Activated CD4-positive, alpha-beta T cell treated with anti-CD3 and anti-CD28 coated beads, Interleukin-2, Interleukin-6, amounts not matched to agents 100 ng/mL and 50 ng/mL, durations not matched to agents 16 hours and 8 hours (primary cell): ENCODE measurements at places on chromosomes 5 and 9.
A peak's percentile ranks its signal among the peaks of the same experiment; 100 is the strongest.

DNA sequence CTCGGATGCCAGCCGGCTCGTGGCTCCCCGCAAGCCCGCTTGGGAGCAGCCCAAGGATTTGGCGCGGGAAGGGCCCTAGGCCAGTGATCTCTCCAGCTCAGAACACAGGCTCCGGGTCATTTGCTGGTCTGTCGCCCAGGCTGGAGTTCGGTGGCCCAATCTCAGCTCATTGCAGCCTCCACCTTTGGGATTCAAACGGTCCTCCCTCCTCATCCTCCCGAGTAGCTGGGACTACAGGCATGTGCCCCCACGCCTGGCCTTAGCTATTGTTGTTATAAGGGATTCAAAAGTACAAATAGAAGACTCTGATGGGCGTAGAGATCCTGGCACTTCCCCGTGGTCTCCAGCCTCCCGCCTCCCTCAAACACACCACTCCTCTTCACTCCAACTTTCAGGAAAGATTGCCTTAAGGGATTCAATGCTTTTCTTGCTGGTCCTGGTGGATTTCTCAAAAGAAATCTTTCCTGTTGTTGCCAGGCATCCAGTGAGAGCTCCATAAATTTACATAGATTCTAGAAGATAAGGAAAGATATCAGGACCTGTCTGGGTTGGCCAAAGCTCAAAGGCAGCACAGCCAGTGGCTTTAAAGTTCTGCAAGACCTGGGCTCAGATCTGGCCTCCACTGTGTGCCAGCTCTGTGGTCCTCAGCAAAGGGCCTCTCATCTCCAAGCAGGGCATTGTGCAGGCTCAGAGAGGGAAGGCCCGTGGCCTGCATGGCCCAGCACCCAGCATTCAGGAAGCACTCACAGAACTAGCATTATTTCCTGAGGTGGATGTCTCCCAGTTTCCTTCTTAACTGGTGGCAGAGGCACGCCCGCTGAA, 1.0 kb downstream of the AIF1L start:
- no peak for DNase-seq

DNA sequence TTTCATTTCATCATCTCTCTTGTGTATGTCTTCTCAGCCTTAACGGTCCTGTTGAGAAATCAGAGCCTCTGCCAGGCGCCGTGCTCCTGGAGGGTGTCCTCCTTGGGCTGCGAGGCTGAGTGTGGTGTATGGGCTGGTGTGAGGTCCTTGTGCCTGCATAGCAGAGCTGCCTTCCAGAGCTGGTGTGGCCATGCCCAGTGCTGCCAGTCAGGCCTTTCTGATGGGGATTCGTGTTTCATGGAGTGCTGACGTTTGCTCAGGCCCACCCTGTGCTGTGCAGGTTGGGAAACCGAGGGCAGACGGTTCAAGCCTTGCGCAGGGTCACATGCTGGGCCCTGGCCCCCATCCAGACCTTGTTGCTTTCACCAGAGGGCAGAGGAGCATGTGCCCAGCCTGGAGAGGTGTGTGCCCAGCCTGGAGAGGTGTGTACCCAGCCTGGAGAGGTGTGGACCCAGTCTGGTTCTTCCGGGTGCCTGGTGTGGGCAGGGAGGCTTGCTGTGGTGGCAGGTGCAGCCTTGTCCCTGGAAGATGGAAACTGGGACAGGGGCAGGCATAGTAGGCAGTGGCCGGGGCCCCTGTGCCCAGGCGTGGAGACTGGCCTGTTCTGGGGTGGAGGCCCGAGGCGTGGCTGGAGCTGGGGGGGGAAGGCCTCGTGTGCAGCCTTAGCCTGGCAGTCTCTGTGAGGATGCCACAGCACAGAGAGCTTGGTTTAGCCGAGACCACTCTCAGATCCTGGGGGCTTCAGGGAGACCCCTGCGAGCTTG, 84.0 kb downstream of the RXRA start:
- no peak for DNase-seq

- DNase-seq, result peak; percentile 14
Observed at GRCh38 chr5:174903172-174903732, 178.9 kb downstream of the MSX2 start.

DNA sequence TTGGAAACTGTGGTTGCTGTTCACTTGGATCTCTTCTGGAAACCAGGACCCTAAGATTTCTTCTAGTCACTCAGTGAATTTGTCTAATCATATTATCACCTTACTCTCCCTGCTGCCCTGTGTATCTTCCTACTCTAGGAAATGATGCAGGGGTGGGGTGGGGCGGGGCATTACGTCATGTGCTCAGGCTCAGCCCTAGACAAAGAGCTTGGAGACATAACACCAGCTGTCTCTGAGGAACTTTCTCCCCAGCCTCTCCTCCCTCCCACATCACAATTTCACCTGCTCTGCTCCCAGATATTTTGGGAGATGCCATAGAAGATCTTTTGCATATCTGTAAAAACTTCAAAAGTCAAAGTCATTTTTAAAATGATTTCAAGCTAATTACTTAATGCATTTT, 470.4 kb downstream of the ZSWIM6 start:
- DNase-seq, result no peak

DNA sequence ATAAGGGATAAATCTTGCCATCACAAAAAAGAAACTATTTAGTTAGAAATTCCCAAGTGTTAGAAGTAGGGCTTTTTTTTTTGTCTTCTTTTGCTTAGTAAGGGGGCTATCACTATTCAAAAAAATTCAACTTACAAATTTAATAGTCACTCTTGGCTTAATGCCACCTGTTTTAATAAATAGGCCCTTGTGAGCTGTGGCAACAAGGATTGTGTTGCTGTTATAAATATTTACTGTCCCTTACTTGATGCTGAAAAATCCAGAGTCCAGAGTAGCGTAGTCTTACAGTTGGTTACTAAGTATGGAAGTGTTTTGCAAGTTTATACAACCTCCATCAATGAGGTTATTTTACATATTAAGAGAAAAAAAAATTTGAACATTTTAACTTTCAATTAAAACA, 21.4 kb upstream of the CEP78 start:
- no peak for DNase-seq

DNA sequence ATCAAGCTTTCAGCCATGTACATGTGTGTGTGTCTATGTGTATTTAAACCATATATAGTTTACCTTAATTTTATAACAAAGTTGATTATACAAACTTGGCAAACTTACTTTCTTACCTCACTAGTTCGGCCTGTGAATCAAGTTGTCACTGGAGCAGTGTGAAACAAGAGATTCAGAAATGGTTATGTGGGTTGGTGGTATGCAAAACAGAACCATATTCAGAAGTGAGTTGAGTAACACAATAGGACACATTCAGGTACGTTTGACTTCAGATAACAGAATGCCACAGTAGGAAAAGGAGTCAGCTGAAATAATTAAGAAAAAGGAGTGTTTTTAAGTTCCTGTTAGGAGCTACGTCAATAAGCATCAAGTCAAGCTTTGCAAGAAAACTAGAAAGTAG, 21.5 kb downstream of the XPA start:
- DNase-seq, result no peak

- DNase-seq, result no peak
Observed at GRCh38 chr5:41683181-41683580, 172.8 kb upstream of the PLCXD3 start.

GRCh38 chr5:80231693-80232092, 24.2 kb downstream of the SERINC5 start:
- no peak for DNase-seq

DNA sequence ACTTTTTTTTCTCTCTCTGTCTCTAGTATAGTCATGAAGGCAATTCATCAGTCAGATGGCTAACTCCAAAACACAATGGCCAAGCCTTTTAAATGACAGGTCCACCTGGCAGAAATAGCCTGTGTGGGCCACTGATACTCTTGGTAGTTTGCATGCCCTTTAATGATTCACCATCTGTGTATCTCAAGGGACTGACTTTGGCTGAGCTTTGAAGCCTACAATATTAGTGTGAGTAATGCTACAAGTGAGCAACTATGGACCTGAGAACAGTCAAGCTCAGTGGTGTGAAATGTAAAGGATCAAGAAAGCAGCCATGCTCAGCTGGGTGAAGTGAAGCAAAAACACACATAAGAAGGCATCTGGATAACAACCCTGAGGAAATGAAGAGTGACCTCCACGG, 506.9 kb downstream of the TLE1 start:
- no peak for DNase-seq

GRCh38 chr5:72130351-72130761, 23.1 kb downstream of the MAP1B start:
- no peak for DNase-seq

GRCh38 chr9:93024986-93025630, 33.4 kb upstream of the SUSD3 start:
- DNase-seq, result no peak

DNA sequence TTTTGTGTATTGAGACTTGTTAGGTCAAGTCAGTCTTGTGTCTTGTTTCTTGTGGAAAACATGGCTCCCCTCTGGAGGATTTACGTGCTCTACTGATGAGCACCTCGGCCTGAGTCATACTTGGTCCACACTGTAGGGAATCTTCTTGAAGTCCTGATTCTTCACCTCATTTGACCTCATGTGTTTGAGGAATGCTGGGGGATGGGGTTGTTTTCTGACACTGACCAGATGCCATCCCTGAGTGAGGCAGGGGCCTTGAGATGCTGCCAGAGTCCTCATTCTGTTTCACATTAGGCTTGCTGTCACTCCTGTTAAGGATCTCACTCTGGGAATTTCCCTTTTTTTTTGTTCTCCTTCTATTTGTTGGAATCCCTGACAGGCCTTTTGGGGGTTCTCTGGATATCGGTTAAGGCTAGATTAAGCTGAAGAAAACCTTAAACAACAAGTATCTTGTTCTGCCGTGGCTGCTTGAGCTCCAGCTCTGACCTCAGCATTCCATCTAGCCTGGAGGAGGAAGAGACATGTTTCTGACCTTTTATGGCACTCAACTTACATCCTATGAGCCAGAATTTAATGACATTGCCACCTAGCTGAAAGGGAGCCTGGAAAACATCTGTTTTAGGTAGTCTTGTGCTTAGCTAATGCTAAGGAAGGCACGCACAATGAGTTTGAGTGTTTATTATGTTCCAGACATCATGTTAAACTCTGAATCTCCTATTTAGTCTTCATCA, 20.6 kb downstream of the TCOF1 start:
- no peak for DNase-seq

- DNase-seq, result no peak
Observed at GRCh38 chr5:94689908-94690307, 71.4 kb downstream of the SLF1 start.

GRCh38 chr5:101897914-101898313, 398.2 kb downstream of the SLCO4C1 start:
- no peak for DNase-seq

- DNase-seq, result no peak
Observed at GRCh38 chr5:45533663-45534062, 162.5 kb downstream of the HCN1 start.

DNA sequence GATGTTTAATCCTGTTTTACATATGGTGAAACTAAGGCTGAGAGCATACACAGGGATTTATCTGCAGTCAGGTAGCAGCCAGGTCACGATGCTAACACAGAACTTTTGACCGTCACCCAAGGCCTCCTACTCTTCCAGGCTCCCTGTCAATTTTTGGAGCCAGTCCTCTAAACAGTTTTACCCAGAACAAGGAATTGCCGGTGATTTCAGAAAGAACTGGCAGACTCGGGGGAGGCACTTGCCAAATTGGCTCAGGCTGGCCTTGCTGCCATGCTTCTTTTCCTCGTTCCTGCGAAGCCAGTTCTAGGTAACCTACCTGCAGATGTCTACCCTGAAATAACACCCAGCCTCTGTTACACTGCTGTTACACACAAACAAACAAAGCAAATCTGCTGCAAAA, 21.2 kb downstream of the GRIA1 start:
- no peak for DNase-seq

DNA sequence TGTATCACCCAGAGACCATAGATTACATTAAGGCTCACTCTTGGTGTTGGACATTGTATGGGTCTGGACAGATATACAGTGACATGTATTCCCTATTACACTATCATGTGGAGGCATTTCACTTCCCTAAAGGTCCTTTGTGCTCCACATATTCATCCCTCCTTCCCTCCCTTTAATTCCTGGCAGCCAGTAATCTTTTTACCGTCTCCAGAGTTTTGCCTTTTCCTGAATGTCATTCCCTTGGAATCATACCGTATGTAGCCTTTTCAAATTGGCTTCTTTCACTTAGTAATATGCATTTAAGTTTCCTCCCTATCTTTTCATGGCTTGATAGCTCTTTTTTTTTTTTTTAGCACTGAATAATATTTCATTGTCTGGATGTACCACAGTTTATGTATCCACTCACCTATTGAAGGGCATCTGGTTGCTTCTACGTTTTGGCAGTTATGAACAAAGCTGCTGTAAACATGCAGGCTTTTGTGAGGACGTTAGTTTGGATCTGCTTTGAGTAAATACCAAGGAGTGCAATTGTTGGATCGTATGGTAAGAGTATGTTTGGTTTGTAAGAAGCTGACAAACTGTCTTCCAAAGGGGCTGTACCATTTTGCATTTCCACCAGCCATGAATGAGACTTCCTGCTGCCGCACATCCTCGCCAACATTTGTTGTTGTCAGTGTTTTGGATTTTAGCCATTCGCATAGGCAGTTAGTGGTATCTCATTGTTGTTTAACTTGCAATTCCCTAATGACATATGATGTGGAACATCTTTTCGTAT, 122.1 kb upstream of the SMIM23 start:
- DNase-seq, result no peak

- no peak for DNase-seq
Observed at GRCh38 chr5:109256486-109256885, 153.3 kb downstream of the PJA2 start.

- DNase-seq, result no peak
Observed at GRCh38 chr5:73126957-73127356, 6.6 kb downstream of the TMEM171 start.

- DNase-seq, result no peak
Observed at GRCh38 chr5:168646335-168646734, 67.2 kb upstream of the PANK3 start.

DNA sequence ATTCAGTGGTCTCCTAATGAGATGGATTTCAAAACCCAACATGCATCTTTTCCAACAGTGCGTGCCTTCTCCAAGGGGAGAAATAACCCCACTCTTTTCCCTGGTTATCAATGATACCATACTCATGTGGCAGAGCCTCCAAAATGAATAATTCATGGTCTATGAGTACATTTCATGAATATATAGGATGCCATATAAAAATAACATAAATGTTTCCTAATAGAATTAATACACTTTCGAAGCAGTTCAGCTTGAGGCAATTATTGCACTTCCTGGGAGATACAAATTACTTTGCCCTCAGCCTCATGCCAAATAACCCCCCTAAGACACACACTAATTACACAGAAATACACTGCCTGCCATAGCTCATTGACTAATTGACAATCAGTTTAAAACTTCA, 318.6 kb downstream of the ZSWIM6 start:
- no peak for DNase-seq

DNA sequence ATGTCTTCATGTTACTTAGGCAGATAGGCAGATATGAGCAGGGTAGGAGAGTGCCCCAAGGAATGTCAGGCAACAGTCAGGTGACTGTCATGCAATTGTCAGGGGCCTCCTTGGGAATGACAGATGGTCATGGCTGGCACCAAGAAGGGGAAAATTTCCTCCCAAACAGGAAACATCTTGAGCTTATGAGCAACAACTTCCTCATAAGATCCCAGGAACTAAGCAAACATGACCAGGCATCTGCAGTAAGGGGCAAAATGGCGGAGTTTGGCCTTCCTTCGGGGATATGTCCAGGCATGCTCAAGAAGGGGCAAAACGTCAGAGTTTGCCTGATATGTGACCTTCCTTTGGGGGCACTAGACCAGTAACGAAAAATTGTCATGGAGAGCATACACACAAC, 591.8 kb downstream of the PDE4D start:
- no peak for DNase-seq
